ENCODE measurements at places on chromosomes 4 and X.

DNA sequence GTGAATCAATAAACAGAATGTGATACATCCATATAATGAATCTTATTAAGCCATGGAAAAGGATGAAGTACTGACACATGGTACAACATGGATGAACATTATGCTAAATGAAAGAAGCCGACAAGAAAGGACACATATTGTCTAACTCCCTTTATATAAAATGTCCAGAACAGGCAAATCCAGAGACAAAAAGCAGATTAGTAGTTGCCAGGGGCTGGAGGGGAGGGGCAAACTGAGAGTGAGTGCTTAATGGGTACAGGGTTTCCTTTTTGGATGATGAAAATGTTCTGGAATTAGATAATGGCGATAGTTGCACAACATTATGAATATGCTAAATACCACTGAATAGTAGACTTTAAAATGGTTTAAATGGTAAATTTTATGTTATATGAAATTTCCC is 17.4 kb downstream of the ADGRG4 start:
- DNase-seq, result no peak

DNA sequence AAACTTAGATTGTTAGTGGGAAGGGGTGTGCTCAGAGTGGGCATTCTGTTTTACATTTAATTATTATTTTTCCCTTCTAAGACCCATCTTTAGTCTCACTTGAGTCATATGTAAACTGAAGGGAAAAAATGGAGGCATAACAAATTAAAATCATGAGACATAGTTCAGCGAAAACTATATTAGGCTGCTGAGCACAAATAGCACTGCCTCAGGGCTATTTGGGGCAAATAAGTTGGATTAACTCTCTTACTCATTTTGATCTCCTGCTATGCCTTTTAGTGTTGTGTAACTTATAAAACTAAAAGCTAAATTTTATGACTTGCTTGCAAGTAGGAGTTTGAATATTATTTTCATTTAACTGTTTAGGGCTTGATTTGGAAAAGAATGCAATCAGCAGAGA is 1329.2 kb upstream of the PCDH7 start:
- DNase-seq, result no peak

- no peak for DNase-seq
Measured at GRCh38 chr4:155353923-155354540, 22.7 kb downstream of the MAP9 start.

GRCh38 chr4:54746218-54746617 is 88.5 kb downstream of the KIT start:
- DNase-seq, result no peak

- no peak for DNase-seq
Measured at GRCh38 chr4:119526786-119527550, 101.6 kb downstream of the PDE5A start.

GRCh38 chr4:184011826-184012380 is 106.8 kb downstream of the STOX2 start:
- DNase-seq, result no peak

- DNase-seq, result no peak
Measured at GRCh38 chr4:108922191-108922590, 159.3 kb upstream of the ETNPPL start.

DNA sequence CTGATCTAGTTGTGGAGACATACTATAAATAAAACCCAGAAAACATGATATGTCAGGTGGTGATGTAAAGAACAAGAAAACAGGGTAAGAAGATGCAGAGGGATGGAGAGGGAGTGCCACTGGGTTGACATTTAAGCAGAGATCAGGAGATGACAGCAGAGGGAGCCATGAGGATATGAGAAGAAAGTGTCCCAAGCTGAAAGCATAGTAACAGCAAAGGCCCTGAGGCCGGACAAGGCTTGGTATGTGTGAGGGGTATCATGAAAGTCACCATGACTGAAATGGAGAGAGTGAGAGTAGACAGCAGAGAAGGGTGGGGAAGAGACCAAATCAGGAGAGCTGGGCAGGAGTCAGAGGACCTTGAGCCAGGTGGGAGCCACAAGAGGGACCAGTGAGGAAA is 3.4 kb downstream of the GPKOW start:
- no peak for DNase-seq

DNA sequence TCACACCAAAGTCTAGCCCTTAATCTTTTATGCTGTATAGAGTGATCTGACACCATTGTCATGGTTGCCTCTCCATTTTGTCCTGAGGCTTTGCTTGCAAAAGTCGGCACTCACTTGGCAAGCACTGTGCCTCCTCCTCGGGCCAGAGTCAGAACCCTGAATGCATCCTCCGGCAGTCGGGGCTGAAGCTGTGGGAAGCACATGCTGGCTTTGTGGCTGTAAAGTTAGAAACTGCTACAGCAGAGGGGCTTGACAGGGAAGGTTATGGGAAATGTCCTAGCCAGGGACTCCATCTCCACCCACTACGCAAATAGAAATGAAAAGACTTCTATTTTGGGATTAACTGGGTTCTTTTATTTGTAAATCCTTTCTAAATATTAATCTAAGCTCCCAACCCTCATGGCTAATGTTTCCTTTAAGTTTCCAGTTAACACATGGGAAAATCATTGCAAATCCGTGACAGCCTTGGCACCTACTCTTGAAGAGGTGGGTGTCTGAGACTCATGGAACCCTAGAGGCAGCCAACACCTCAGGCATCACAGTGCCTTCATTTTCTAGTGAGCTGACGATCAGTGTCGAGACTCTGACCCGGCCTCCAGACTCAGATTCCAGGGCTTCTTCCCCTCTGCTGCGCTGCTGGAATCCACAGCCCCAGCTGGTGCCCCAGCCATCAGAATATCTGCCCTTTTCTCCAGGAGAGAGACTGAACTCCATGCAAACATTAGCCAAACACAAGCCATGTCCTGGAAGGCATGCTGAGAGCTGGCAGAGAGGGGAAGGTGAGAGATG is 7.9 kb upstream of the CLDN24 start:
- no peak for DNase-seq

DNA sequence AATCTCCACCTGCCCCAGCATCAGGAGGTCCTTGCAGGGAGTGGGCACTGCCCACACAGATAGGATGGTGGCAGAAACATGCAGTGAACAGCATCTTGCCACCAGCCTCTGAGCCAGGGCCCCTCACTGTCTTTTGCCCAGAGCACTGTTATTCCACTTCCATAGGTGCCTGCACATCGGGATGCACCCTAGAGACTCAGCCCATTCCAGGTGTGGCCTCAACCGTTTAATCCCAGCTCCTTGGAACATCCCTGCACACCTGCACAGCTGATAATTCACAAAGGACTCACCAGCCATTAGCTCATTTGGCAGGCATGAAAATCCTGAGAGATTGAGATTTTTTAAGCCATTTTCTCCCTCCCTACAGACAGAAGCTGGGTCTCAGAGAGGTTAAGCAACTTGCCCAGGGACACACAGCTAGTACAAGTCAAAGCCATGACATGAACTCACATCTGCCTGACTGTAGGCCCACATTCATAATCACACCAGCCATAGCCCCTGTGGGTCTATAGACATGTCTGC is 116.3 kb downstream of the EFNB1 start:
- no peak for DNase-seq

DNA sequence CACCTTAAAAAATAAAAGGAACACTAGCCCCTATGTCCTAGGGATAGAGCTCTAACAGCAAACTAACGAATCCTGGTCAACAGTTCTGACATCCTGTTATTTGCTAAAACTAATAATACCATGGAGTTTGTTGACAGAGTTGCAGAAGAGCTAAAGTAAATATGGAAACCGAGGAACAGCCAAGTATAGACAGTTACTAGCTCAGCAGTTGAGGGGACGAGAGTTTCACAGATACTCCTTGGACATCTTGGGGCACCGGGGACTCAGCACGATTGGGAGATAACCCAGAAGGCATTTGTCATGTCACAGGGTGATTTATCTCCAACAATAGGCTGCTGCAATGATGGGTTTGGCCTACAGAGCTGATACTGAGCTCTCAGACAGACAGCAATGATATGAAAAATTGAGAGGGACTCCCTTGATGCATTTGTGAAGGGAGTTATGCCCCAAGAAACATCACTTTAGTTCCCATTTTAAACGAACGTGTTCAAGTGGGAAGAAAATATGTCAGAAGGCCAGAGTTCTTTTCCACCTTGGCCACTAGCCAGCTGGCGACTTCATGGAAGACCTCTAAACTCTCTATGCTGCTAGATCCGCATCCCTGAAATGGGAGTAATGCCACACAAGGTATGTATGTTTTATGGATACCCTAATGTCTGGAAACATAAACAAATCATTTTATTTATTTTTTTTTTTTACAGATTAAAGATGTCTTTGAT is 48.6 kb downstream of the TSC22D3 start:
- DNase-seq, result no peak

DNA sequence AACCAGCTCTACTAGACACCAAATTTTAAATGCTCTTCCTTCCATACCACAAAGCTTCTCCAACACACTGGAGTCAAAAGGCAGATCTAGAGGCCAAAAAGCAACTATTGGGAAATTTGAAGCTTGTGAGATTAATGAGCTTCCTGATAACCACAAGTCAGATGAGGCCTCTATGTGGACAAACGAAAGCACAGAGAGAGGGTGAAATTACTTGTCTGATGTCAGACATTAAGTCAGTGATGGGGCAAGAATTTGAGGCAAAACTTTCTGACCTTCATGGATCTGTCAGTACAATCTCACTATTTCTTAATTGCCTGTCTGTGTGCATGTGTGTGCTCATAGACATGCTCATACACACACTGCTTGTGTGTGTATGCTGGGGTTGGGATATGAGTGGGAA is 103.6 kb downstream of the GUCY2F start:
- no peak for DNase-seq

DNA sequence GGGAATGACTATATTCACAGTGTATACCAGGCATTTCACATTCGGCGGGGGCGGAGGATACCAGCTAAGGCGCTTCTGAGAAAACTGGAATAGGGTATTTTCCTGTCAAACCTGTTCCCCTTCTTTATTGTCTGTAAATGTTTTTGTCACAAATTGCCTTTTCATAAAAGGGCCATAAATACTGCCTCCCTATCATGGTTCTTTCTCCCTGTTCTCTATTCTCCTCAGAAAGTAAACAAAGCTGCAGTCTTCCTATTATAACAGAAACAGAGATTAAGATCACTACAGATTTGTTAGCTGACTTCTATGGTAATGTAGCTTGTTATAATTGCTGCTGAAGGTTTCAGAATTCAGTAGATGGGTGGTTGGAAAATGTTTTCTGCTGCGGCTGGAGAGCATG is 32.2 kb downstream of the MID2 start:
- no peak for DNase-seq

DNA sequence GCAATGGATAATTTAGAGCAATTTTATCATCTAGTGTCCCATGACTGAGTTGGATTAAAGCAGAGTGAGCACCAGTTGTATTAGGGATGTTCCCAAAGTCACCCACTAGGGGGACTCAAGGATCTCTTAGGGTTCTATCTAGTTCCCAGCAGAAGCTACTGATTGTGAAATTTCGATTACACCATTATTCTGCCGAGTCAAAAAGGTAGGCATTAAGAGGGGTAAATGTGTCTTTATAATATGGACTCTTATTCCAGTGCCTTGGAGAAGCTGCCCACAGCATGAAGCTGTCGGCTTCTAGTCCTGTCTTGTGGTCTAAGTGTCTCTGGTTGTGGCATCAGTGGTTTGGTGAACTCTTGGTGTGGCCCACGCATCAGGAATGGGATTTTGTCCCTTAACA is 53.3 kb downstream of the RGS12 start:
- peak; percentile 54 for DNase-seq

- no peak for DNase-seq
Measured at GRCh38 chrX:10741550-10741949, 121.2 kb upstream of the MID1 start.

DNA sequence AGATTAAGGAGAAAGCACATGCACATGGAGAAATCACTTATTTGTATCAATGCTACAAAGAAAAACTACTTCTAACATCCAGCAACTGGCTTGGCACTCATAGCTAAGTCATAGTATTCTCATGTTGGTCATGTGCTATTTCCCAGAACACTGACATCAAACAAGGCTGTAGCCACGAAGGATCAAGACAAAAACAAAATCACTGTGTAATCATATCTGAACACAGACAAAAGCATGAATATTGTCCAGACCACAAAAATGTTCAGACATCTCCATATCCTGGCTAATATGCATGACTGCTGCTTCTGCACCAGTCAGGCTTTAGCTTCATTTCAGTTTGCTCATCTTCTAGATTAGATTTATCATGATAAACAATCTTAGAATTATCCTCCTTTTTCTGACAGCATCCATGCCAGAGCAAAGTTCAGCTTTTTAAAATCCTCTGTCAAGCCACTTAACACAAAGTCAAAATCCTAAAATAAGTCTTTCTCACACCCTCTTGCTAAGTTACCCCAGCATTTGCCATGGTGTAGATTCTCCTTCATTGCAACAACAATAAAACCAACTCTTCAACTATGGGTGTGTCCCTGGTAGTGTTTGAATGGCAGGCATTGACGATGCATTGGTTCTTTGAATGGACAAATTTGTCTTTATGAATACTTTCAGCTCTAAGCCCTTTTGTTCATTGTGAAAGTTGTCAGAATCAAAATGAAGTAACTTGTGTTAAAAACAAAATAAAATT is 39.1 kb upstream of the NPFFR2 start:
- DNase-seq, result no peak

DNA sequence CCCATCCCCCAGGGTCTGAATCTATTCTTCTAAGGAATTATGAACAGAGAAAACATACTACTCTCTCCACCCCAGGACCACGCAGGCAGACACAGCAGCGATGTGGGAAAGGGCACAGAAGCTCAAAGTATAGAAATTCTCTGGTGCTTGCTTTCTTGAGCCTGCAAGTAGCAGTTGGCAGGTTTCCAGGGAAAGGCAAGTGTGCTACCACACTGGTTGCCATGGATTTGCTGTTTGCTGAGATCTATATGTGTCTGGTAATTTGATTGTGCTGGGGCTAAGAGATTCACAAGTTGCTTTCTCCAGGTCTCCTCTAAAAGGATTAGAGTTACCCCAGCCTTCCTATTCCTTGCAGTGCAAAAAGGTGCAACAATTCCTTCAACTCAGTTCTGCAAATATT is 83.1 kb downstream of the GUCY2F start:
- DNase-seq, result no peak

DNA sequence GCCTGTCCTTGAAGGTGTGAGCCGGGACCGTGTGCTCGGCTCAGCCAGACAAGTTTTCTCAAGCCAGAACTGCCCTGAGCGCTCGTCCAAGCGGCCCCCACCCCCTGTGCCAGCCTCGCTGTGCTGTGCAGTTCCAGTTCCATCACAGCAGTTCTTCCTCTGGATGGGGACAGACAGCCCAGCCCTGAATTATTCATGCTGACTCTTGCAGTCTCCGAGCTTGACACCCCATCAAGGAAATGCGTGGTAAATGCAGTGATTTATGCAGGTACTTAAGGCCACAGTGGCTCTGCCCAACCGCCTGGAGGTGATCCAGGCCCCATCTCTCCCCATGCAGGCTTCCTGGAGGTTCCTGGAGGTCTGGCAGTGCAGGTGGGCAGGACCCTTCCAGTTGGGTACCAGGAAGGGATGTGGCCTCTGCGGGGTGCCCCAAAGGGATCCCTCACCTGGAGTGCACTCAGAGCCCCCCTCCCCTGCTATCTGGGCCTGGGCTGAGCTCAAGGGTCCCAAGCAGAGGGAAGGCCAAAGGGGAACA is 44.8 kb upstream of the HMX1 start:
- DNase-seq, result no peak
